ENCODE measurements at places on chromosomes 5 and 9.

DNA sequence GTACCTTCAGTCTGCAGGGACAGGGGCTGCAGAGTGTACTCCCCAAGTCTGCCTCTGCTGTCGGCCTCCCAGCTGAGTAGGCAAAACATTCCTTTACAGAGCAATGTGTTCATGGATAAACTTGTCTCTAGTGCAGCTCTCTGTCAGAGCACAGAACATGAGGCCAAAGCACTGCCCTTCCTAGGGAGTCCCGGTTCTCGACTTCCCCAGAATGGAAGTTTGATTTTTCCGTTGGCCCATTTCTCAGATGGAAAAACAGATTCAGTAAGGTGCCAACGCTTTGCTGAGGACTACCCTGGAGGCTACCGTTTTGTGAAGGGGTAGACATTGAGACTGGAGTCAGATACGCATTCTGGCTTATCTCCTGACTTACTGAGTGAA, 422 bp upstream of the TRIM32 start:
- DNase-seq: no peak

DNA sequence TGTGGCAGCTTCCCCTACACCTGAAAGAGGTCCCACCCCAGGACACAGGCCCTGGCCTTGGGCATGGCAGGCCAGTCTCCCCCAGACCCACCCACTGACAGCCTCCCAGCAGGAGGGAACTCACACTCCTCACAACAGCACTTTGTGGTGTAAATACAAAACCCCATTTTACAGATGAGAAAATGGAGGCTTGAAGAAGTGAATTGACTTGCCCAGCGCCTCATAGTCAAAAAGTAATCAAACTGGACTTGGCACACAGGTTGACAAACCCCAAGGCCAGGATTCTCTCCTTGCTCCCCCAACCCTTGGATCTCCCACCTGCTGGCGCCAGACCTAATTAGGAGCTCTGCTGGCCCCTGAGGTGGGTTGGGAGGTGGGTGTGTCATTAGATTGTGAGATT, 29.2 kb upstream of the NEK6 start:
- no peak for DNase-seq

- DNase-seq: no peak
These were observed 177.3 kb downstream of the IRX2 start for GRCh38 chr5:2574155-2574554.

GRCh38 chr9:109311286-109311685, 9.6 kb downstream of the EPB41L4B start:
- no peak for DNase-seq

DNA sequence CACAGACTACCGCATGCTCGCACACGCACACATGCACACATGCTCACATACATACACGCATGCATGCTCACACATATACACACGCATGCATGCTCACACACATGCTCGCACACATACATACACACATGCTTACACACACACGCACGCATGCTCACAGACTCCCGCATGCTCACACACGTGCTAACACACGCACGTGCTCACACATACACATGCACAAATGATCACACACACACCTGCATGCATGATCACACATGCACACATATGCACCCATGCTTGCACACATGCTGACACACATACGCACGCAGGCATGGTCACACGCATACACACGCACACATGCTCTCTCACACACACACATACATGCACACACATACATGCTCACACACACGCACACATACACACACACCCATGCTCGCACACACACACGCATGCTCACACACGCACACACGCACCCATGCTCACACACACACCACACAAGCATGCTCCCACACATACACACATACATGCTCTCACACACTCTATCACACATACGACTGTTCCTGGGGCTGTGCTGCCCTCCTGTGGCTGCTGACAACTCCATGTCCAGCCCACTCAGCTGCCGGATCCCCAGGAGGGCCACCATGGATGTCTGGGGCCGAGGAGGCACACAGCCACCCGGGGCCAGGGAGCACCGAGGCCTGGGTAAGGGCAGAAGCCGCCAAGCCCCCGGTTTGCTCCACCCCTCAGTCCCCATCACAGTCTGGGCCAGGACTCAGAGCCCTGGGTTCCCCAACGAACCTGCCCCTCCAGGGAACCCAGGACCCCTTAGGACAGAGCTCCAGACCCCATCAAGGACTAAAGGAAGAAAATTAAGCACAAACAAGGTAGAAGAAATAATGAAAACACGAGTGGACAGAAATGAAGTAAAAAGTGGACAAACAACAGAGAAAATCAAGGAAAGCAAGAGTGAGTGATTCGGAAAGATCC, 31.4 kb upstream of the EGFL7 start:
- DNase-seq: peak; percentile 54
